ENCODE measurements at places on chromosomes 5 and 9.

- H3K4me1 ChIP-seq = peaks cover 32% of the 10 kb centered on the region
- no peaks in the 10 kb centered on the region for H3K27me3 ChIP-seq
- no peak overlapping the region for H3K27ac ChIP-seq
- H3K36me3 ChIP-seq = no peaks in the 10 kb centered on the region
- H3K4me3 ChIP-seq = no peak overlapping the region
These were observed 3.6 kb downstream of the RNF130 start for GRCh38 chr5:180067986-180068385.

- no peak overlapping the region for H3K27ac ChIP-seq
- no peak overlapping the region for H3K4me3 ChIP-seq
These were observed 276.0 kb upstream of the DMRT1 start for GRCh38 chr9:565528-565927.

- no peak overlapping the region for H3K4me3 ChIP-seq
- H3K27me3 ChIP-seq = no peaks in the 10 kb centered on the region
- DNase-seq = no peak
These were observed 183.4 kb downstream of the FBXO4 start for GRCh38 chr5:42108468-42108867.

GRCh38 chr9:14213504-14213903 is 100.4 kb downstream of the NFIB start:
- no peak overlapping the region for H3K27ac ChIP-seq
- H3K36me3 ChIP-seq = no peaks in the 10 kb centered on the region
- peaks cover 16% of the 10 kb centered on the region for H3K4me1 ChIP-seq
- H3K4me3 ChIP-seq = no peak overlapping the region

- H3K4me1 ChIP-seq = no peaks in the 10 kb centered on the region
- no peak overlapping the region for H3K4me3 ChIP-seq
- peak; percentile 39 for DNase-seq
- H3K36me3 ChIP-seq = no peaks in the 10 kb centered on the region
- no peak overlapping the region for H3K27ac ChIP-seq
These were observed 431.3 kb upstream of the ITGA1 start for GRCh38 chr5:52356311-52356918.

- no peaks in the 10 kb centered on the region for H3K27me3 ChIP-seq
- no peak overlapping the region for H3K4me3 ChIP-seq
- no peak overlapping the region for H3K27ac ChIP-seq
- peaks cover 37% of the 10 kb centered on the region for H3K4me1 ChIP-seq
These were observed 86.4 kb upstream of the COL5A1 start for GRCh38 chr9:134555094-134555650.

DNA sequence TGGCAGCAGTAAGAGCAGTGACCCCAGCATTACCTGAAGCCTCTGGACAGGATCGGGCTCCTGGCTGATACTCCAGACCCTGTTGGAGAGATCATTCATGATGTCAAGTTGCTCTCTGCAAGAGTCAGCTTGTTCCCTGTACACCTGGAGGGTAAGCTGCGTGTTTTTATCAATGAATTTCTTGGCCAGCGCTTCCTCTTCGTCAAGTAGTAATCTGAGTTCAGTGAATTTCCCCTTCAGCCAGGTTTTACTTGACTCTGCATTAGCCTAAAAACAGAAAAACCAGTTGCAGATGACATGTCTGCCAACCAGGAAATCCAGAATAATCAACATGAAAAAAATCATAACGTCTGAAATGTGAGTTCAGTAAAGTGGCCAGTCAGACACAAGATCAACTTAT is 19.1 kb downstream of the TRIM14 start:
- H3K27me3 ChIP-seq = no peaks in the 10 kb centered on the region
- no peak overlapping the region for H3K27ac ChIP-seq
- H3K36me3 ChIP-seq = no peaks in the 10 kb centered on the region
- DNase-seq = no peak
- no peak overlapping the region for H3K4me3 ChIP-seq

DNA sequence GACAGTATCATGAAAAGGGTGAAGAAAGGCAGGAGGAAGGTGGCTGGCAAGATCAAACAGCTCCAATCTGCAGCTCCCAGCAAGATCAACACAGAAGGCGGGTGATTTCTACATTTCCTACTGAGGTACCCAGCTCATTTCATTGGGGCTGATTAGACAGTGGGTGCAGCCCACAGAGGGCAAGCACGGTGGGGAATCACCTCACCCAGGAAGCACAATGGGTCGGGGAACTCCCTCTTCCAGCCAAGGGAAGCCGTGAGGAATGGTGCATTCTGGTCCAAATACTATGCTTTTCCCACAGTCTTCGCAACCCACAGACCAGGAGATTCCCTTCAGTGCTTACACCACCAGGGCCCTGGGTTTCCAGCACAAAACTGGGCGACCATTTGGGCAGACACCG is 66.8 kb downstream of the CAMSAP1 start:
- H3K4me1 ChIP-seq = no peaks in the 10 kb centered on the region
- H3K4me3 ChIP-seq = no peak overlapping the region
- H3K27me3 ChIP-seq = no peaks in the 10 kb centered on the region
- H3K36me3 ChIP-seq = peaks cover 4% of the 10 kb centered on the region

GRCh38 chr9:131495785-131496184 is 6.9 kb upstream of the POMT1 start:
- H3K27me3 ChIP-seq = no peaks in the 10 kb centered on the region
- peaks cover 73% of the 10 kb centered on the region for H3K36me3 ChIP-seq
- H3K4me1 ChIP-seq = no peaks in the 10 kb centered on the region

- no peak overlapping the region for H3K4me3 ChIP-seq
- no peaks in the 10 kb centered on the region for H3K27me3 ChIP-seq
- H3K36me3 ChIP-seq = no peaks in the 10 kb centered on the region
- no peak overlapping the region for H3K27ac ChIP-seq
- no peak for DNase-seq
These were observed 228.3 kb upstream of the RASEF start for GRCh38 chr9:83291196-83291595.

GRCh38 chr5:64347309-64347708 is 158.5 kb upstream of the RGS7BP start:
- no peak overlapping the region for H3K27ac ChIP-seq
- DNase-seq = peak; percentile 59
- no peak overlapping the region for H3K4me3 ChIP-seq
- H3K27me3 ChIP-seq = no peaks in the 10 kb centered on the region
- H3K36me3 ChIP-seq = no peaks in the 10 kb centered on the region

- H3K27me3 ChIP-seq = no peaks in the 10 kb centered on the region
- H3K36me3 ChIP-seq = no peaks in the 10 kb centered on the region
- DNase-seq = peak; percentile 87
- no peak overlapping the region for H3K4me3 ChIP-seq
- peaks cover 2% of the 10 kb centered on the region for H3K4me1 ChIP-seq
These were observed 251.2 kb downstream of the NFIB start for GRCh38 chr9:14062586-14063221.

- H3K36me3 ChIP-seq = no peaks in the 10 kb centered on the region
- no peak overlapping the region for H3K27ac ChIP-seq
- no peaks in the 10 kb centered on the region for H3K27me3 ChIP-seq
- H3K4me3 ChIP-seq = no peak overlapping the region
- DNase-seq = no peak
These were observed 24.7 kb upstream of the CEP72 start for GRCh38 chr5:587403-587802.

DNA sequence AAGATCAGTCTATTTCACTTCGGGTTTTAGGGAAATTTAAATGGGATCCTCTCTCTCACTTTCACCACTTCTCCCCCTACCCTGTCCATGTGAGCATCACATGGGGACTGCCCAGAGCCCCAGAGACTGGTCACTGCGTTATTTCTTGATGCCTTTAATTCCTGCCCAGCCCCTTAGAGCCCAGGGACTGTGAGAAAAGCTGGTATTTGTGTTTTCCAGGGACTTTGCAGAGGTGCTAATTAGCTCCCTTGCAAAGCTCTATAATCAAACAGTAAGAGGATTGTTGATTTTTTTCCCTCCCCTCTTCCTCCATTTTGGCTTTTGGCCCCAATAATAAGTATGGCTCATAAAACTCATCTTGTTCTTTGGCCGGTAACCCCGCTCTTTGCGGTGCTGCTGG is 35.6 kb downstream of the NTRK2 start:
- H3K27me3 ChIP-seq = peaks cover 10% of the 10 kb centered on the region
- no peak overlapping the region for H3K4me3 ChIP-seq
- no peak overlapping the region for H3K27ac ChIP-seq
- DNase-seq = no peak
- no peaks in the 10 kb centered on the region for H3K36me3 ChIP-seq

DNA sequence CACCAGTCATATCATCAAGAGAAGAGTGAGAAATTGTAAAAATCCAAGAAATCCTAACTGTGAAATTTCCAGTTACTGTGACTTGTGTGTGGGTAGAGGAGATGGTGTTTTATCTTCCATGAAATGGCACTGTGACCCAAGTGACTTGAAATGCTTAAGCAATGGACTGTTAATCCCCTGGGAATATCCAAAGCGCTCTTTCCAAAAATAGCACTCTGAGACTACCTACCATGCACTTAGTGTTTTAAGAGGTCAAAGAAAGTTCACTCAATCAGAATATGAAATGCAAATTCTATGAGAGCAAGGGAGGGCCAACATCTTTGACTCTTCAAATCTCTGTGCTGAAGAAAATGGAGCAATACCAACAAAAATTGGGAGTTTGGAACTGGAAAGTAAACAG is 244.0 kb downstream of the GABRB2 start:
- H3K4me1 ChIP-seq = no peaks in the 10 kb centered on the region
- H3K27me3 ChIP-seq = no peaks in the 10 kb centered on the region
- H3K27ac ChIP-seq = no peak overlapping the region
- H3K36me3 ChIP-seq = no peaks in the 10 kb centered on the region

DNA sequence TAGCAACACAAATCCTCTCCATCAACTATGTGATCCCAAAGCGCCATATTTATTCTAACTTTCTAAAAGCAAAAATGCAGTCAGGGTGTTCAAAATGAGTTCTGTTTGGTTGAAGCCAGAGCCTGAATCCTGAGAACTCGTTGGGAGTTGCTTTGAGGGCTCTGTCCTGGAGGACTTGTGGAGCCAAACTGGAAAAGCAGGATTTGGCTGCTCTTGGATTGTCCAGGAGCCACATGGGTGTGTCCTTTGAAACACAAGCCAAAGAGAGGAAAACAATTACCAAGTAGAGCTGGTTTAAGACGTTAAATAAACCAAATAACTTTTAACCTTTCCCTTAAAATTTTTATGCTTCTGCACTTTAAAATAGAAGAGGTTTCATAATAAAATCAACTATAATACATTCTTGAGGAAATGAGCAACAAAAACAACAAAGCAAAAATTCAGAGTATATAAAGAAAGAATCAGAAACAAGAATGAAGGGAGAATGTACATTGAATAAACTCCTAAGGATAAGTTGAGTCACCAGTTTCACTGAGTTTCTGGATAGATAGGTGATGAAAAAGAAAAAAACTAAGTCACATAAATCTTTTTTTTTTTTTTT is 13.5 kb downstream of the C5orf46 start:
- no peaks in the 10 kb centered on the region for H3K27me3 ChIP-seq
- no peaks in the 10 kb centered on the region for H3K4me1 ChIP-seq
- no peak overlapping the region for H3K27ac ChIP-seq
- DNase-seq = peak; percentile 34
- H3K4me3 ChIP-seq = no peak overlapping the region

DNA sequence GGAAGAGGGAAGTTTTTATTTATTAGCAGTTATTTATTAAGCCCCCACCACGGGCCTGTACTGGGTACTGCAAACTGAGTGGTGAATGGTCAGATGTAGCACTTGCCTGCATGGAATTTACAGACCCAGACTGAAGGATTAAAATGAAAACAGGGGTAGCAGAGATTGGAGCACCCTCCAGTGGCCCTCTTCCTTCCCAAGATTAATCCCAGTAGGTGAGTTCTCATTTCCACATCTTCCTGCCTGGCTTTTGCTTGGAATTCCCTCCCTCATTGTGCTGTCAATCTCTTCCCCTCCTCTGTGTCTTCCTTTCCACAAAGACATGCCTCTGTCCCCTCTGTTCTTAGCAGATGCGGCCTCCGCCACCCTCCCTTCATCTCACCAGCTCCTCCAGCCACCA is 39.2 kb downstream of the MVB12B start:
- no peaks in the 10 kb centered on the region for H3K27me3 ChIP-seq
- H3K4me3 ChIP-seq = no peak overlapping the region
- H3K27ac ChIP-seq = peak overlapping the region; percentile 51
- no peak for DNase-seq
- no peaks in the 10 kb centered on the region for H3K4me1 ChIP-seq

GRCh38 chr5:72552041-72552557 is 44.9 kb upstream of the ZNF366 start:
- H3K36me3 ChIP-seq = no peaks in the 10 kb centered on the region
- H3K4me3 ChIP-seq = no peak overlapping the region
- H3K27me3 ChIP-seq = no peaks in the 10 kb centered on the region

GRCh38 chr5:14107536-14107935 is 35.6 kb upstream of the TRIO start:
- peaks cover 8% of the 10 kb centered on the region for H3K4me1 ChIP-seq
- no peak overlapping the region for H3K27ac ChIP-seq
- H3K36me3 ChIP-seq = no peaks in the 10 kb centered on the region
- no peak for DNase-seq

GRCh38 chr9:74861071-74861470 is 26.6 kb downstream of the TRPM6 start:
- no peak for DNase-seq
- H3K27ac ChIP-seq = no peak overlapping the region
- H3K27me3 ChIP-seq = no peaks in the 10 kb centered on the region
- no peaks in the 10 kb centered on the region for H3K4me1 ChIP-seq

- H3K27me3 ChIP-seq = no peaks in the 10 kb centered on the region
- no peaks in the 10 kb centered on the region for H3K4me1 ChIP-seq
- H3K4me3 ChIP-seq = no peak overlapping the region
- no peak overlapping the region for H3K27ac ChIP-seq
- DNase-seq = no peak
These were observed 74.3 kb downstream of the ZDHHC21 start for GRCh38 chr9:14618836-14619420.

- peaks cover 10% of the 10 kb centered on the region for H3K4me1 ChIP-seq
- no peak overlapping the region for H3K27ac ChIP-seq
- H3K4me3 ChIP-seq = no peak overlapping the region
- no peak for DNase-seq
- H3K36me3 ChIP-seq = no peaks in the 10 kb centered on the region
These were observed 26.8 kb downstream of the ITGA1 start for GRCh38 chr5:52814352-52815148.

DNA sequence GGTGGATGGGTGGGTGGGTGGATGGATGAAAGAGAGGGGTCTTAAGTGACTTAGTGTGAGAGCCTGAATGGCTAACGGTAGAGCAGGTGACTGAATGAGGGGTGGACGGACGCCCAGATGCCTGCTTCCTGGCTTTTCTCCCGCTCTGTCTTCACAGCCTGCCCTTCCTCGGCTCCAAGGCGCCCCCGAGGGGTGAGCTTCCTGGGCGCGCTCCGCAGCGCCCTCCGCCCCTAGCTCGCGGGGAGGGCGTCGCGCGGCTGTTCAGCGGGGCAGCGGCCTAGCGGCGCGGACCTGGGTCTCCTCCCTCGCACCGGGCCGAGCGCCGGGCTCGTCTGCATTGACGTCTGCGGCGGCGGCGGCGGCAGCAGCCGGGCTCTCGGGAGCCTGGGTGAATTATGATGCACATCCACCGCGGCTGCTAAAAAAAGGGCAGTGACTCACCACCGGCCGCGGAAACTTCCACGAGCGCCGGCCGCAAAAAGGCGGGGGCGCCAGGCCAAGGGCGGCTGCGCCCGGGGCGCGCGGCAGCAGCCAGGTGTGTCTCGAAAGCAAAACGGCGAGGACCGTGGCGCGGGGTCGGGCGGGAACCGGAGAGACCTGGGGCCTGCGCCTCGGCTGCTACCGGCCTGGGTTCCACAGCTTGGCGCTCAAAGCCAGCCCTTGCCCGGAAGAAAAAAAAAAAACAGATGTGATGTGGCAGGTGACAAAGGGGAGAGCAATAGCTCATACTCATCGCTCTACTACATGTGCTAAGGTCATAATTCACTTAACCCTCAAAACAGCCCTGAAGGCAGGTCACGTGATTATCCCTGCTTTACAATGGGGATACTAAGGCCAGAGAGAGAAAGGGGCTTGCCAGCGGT is 143.0 kb upstream of the ADRA1B start:
- H3K36me3 ChIP-seq = no peaks in the 10 kb centered on the region
- peak overlapping the region; percentile 46 for H3K27ac ChIP-seq
- H3K4me1 ChIP-seq = peaks cover 6% of the 10 kb centered on the region
- peak; percentile 56 for DNase-seq
- no peak overlapping the region for H3K4me3 ChIP-seq
